ENCODE measurements at places on chromosomes 5 and 9. TPM values are rescaled to one million over a fixed set of nuclear protein-coding genes. Genes with fewer than 3 reads are reported as not detected.

- no peaks in the 10 kb centered on the region for H3K27me3 ChIP-seq
- no peak overlapping the region for H3K27ac ChIP-seq
- peaks cover 40% of the 10 kb centered on the region for H3K4me1 ChIP-seq
- H3K36me3 ChIP-seq: no peaks in the 10 kb centered on the region
- DNase-seq: no peak
Measured at GRCh38 chr5:143105216-143105905, 298.1 kb downstream of the NR3C1 start.

Gene TMC1
- not detected for total RNA-seq

GRCh38 chr5:88235346-88235745 is 33.3 kb downstream of the TMEM161B start:
- peaks cover 6% of the 10 kb centered on the region for H3K36me3 ChIP-seq
- no peaks in the 10 kb centered on the region for H3K4me1 ChIP-seq
- no peak overlapping the region for H3K27ac ChIP-seq
- DNase-seq: no peak

Gene FOXI1
- total RNA-seq: not detected

Gene AQP7
- not detected for total RNA-seq

Gene TMOD1
- 32.7 TPM for total RNA-seq

DNA sequence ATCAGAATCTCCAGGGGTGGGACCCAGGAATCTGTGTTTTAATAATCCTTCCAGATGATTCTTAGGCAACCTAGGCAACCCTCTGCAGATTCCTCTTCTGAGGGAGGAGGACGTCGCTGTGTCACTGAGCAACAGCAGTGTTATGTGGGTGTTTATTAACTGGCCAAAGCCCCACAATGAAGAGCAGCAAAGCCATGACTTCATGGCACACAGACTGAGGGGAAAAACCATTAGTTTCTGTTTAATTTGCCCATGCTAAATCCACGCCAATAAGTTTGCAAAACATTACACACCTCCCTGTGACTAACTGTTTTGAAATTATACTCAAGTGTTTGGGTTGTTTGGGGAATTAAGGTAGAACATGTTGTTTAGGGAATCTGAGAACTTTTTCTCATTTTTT is 83.7 kb upstream of the TMED7 start:
- no peaks in the 10 kb centered on the region for H3K27me3 ChIP-seq
- H3K27ac ChIP-seq: no peak overlapping the region
- no peak for DNase-seq

GRCh38 chr5:38069360-38069759 is 189.0 kb upstream of the EGFLAM start:
- no peak for DNase-seq
- H3K27ac ChIP-seq: no peak overlapping the region
- no peaks in the 10 kb centered on the region for H3K36me3 ChIP-seq
- H3K4me3 ChIP-seq: no peak overlapping the region

DNA sequence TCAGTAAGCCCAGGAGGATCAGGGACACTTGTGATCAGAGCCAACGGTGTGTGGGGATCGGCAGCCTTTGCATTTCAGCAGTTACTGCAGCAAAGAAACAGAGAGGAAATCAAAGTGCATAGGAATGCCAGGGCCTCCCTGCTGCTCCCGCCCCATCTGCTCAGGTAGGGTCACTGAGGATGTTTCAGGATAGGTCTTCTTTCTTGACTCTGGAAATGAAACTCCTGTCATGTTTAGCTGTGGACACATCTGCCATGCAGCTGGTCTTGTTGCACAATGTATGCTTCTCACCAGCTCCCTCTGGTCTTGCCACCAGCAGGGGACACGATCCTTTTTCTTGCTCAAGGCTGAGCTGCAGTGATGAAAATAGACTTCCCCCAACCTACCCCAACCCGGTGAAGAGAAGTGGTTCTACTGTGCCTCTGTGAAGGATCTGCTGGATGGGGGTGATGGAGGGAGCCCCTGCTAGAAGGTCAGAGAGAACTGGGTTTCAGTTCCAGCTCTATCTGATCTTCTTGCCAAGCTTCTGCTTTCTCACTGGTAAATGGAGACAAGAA is 185.2 kb upstream of the KLF4 start:
- H3K27me3 ChIP-seq: no peaks in the 10 kb centered on the region
- no peak overlapping the region for H3K27ac ChIP-seq
- no peak for DNase-seq
- no peak overlapping the region for H3K4me3 ChIP-seq
- no peaks in the 10 kb centered on the region for H3K36me3 ChIP-seq
- H3K4me1 ChIP-seq: no peaks in the 10 kb centered on the region

Gene SOX30
- total RNA-seq: 0.29 TPM

DNA sequence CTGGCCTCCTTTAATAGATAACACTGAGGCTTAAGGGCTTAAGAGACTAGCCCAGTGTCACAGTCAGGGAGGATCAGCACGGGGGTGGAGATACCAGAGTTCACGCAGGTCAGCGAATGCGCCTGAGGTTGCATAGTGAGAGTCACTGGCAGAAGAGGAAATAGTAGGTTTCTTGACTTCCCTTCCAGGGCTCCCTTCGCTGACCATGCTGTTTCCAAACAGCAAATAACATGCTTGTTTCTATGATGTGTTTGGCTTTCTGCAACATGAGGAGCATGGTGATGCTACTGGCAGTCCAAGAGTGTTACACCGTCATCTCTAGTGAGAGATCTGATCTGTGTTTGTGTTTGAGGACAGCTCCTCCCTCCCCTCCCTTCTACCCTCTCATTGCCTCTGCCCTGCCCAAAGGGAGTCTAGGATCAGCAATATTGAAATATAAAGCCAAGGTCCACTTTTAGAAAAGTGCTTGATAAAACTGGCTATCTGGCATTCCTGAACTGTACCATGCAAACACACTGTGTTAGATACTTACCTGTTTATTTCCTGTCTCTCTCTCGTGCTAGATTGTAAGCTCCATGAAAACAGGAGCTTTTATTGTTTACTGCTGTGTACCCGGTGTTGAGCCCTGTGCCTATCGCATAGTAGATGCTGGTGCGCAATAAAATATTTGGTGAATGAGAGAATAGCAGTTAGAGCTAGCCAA is 12.3 kb downstream of the TLE4 start:
- peak overlapping the region; percentile 7 for H3K27ac ChIP-seq
- H3K27me3 ChIP-seq: no peaks in the 10 kb centered on the region
- H3K36me3 ChIP-seq: peaks cover 4% of the 10 kb centered on the region
- peaks cover 26% of the 10 kb centered on the region for H3K4me1 ChIP-seq

DNA sequence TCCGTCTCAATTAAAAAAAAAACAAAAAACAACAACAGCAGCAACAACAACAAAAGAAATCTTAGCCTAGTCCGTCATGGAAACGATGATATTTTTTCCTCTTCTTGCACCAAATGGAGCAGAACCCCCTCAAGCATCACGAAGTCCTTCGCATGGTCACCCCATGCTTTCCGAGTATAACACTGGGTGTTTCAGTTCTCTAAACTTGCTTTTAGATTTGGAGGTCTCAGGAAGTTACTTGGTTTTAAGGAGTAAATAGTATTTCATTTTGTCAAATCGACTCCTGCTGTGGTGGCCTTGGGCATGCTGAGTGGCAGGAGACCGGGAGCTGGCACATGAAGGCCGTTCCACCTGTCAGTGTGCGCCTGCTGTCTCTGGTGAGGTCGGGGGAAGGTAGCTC is 118.5 kb upstream of the CACNA1B start:
- no peak for DNase-seq
- H3K27ac ChIP-seq: no peak overlapping the region
- peaks cover 97% of the 10 kb centered on the region for H3K36me3 ChIP-seq
- no peaks in the 10 kb centered on the region for H3K27me3 ChIP-seq

Gene MVB12B
- total RNA-seq: 6.4 TPM

- no peak overlapping the region for H3K4me3 ChIP-seq
- H3K36me3 ChIP-seq: peaks cover 29% of the 10 kb centered on the region
- H3K27me3 ChIP-seq: no peaks in the 10 kb centered on the region
- H3K27ac ChIP-seq: no peak overlapping the region
- DNase-seq: no peak
- H3K4me1 ChIP-seq: no peaks in the 10 kb centered on the region
Measured at GRCh38 chr9:134836406-134836970, 44.1 kb upstream of the FCN2 start.

GRCh38 chr9:27210588-27210987 is 86.4 kb downstream of the EQTN start:
- H3K27ac ChIP-seq: no peak overlapping the region
- H3K27me3 ChIP-seq: no peaks in the 10 kb centered on the region
- no peaks in the 10 kb centered on the region for H3K4me1 ChIP-seq
- no peaks in the 10 kb centered on the region for H3K36me3 ChIP-seq

Gene GNA14
- 1.3 TPM for total RNA-seq

Gene IFNA2
- total RNA-seq: not detected

DNA sequence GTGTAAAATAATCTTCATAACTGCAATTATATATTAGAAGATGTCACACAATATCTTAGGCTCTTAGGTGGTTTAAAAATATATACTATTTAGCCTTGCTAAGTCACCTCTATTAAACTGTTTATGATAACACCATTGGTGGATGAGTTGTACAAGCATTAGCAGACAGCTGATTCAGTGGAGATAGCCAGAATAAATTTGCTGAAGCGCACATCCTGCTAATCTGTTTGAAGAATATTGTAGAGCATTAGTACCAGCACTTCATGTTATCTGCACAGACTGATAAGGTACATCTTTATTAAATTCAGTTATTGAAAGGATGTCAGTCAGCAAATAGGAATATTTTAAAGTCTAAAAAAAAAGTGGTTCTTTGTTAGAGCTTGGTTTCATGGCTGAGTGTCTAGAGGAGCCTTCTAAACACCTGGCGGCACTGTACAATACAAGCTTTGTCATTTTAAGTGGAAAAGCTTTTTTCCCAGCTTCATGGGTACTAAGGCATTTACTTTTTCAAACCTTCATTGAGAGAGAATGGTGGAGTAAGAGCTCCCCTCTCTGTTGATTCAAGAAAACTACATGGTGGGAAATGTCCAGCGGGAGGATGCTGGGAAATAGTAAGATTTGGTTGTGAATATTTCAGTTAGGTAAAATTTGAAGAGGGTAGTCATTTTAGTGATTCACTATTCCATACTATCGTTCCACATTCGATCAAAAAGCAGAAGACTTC is 275.1 kb downstream of the SLF1 start:
- no peak overlapping the region for H3K4me3 ChIP-seq
- DNase-seq: peak; percentile 10
- no peaks in the 10 kb centered on the region for H3K4me1 ChIP-seq
- H3K36me3 ChIP-seq: peaks cover 4% of the 10 kb centered on the region
- H3K27me3 ChIP-seq: no peaks in the 10 kb centered on the region
- H3K27ac ChIP-seq: no peak overlapping the region

- no peaks in the 10 kb centered on the region for H3K36me3 ChIP-seq
- no peak overlapping the region for H3K27ac ChIP-seq
- no peak overlapping the region for H3K4me3 ChIP-seq
- no peaks in the 10 kb centered on the region for H3K4me1 ChIP-seq
Measured at GRCh38 chr5:427415-428087, 15.4 kb upstream of the EXOC3 start.

- peaks cover 15% of the 10 kb centered on the region for H3K4me1 ChIP-seq
- peak overlapping the region; percentile 21 for H3K27ac ChIP-seq
- DNase-seq: no peak
Measured at GRCh38 chr5:138458856-138459255, 6.4 kb upstream of the EGR1 start.

Gene CMYA5
- 13.8 TPM for total RNA-seq

Gene ADAMTS19
- not detected for total RNA-seq

Gene ADCY2
- 0.29 TPM for total RNA-seq

DNA sequence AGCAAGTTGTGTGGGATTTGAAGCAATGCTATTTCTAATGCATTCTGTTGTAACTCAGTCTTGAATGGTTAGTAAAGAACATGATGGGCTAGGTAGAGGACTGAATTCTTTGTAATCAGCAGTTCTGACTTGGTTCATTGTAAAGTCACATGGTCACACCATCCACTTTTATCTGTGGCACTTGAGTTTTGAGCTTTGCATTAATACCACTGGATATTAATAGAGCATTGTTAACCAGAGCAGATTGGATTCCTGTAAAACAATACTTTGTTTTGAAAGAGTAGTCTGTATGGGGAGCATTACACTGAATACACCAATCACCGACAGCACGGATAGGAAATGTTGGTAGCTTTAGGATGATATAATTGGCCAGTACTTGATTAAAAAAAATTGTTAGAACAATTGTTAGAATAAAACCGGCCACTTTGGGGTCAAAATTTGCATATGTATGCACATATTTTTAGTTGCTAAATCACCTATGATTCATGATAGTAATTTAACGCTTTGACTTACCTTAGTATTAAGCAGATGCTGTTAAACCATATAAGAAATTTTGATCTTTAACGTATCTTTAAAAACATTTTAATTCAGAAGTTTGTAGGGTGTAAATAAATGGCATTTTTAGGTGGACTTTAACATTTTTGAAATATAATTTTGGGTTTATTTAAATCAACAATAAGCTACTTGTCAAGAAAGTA is 17.4 kb downstream of the SLC12A2 start:
- DNase-seq: no peak
- no peak overlapping the region for H3K4me3 ChIP-seq
- no peaks in the 10 kb centered on the region for H3K36me3 ChIP-seq
- H3K27me3 ChIP-seq: no peaks in the 10 kb centered on the region
- H3K27ac ChIP-seq: no peak overlapping the region
- H3K4me1 ChIP-seq: peaks cover 44% of the 10 kb centered on the region

- H3K36me3 ChIP-seq: peaks cover 73% of the 10 kb centered on the region
- H3K27me3 ChIP-seq: no peaks in the 10 kb centered on the region
- no peak overlapping the region for H3K27ac ChIP-seq
- no peaks in the 10 kb centered on the region for H3K4me1 ChIP-seq
Measured at GRCh38 chr9:123453076-123453667, 97.2 kb downstream of the CRB2 start.

- H3K27ac ChIP-seq: no peak overlapping the region
- no peak overlapping the region for H3K4me3 ChIP-seq
- DNase-seq: no peak
- H3K36me3 ChIP-seq: no peaks in the 10 kb centered on the region
- no peaks in the 10 kb centered on the region for H3K27me3 ChIP-seq
Measured at GRCh38 chr9:36025746-36026145, 11.0 kb upstream of the RECK start.

DNA sequence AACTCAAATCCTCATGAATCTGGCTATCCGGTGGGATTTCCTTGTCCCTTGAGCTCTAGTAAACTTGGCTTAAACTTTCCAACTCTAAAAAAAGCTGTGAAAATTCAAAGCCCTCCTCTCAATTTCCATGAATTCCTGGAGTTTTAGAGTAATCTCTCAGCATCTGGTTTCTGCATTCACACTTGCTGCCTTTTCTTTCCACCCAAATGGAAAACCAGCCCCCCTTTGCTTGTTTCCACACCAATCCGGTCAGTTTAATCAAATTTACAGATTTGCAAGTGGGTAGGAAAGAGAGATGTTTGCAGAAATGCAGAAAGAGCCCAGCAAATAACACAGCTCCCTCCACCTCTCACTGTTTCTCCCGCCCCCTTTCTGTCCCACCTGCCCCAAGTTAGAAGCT is 91.1 kb downstream of the ENC1 start:
- no peaks in the 10 kb centered on the region for H3K27me3 ChIP-seq
- DNase-seq: no peak
- no peaks in the 10 kb centered on the region for H3K36me3 ChIP-seq
- no peak overlapping the region for H3K27ac ChIP-seq
- no peaks in the 10 kb centered on the region for H3K4me1 ChIP-seq
- H3K4me3 ChIP-seq: no peak overlapping the region

GRCh38 chr5:91175708-91176107 is 207.4 kb downstream of the ARRDC3 start:
- H3K27ac ChIP-seq: no peak overlapping the region
- no peaks in the 10 kb centered on the region for H3K36me3 ChIP-seq
- no peak overlapping the region for H3K4me3 ChIP-seq
- no peak for DNase-seq
- no peaks in the 10 kb centered on the region for H3K27me3 ChIP-seq

Measured in stomach (tissue), 19 donors.